ENCODE measurements at places on chromosomes 1 and 21. TPM values are rescaled to one million over a fixed set of nuclear protein-coding genes. Genes with fewer than 3 reads are reported as not detected.

The ZNF695 gene
- 0.74 TPM for total RNA-seq

The CFAP141 gene
- total RNA-seq, result not detected

The TLR5 gene
- 0.29 TPM for total RNA-seq

The KIRREL1 gene
- total RNA-seq, result not detected

The NPHS2 gene
- not detected for total RNA-seq

The ADAMTS5 gene
- total RNA-seq, result not detected

The SLC45A1 gene
- 0.77 TPM for total RNA-seq

The OR2T11 gene
- total RNA-seq, result not detected

The GJA9 gene
- total RNA-seq, result not detected
